ENCODE measurements at places on chromosomes 5 and 9.

DNA sequence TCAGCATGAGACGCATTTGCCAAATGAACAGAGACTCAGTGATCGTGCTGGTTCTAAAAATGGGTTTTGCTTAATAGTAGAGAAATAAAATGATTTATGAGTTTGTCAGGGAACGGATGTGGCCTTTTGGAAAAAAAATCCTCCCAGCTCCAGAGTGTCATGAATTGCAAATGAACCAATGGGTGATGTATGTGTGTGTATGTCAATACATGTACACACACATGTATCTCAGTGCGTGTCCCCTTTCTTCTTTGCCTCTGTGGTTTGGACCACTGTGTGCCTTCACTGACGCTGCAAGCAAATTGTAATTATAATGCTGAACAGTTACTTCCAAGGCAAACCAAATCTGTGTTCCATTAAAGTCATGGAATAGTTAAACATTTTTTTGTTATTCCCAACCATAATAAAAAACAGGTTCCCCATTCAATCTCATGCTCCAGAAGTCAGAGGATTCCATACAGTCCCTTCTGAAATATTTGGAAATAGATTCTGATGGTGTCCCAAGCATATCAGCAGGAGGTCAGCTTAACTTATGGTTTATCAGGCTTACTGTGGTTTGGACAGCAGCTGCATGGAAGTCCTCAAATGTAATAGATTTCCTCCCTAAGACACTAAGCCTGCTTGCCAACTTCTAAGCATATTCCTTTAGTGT is 630.5 kb downstream of the ACTL7B start:
- DNase-seq, result peak; percentile 70

GRCh38 chr5:4547547-4547946 is 592.6 kb upstream of the ADAMTS16 start:
- DNase-seq, result no peak

DNA sequence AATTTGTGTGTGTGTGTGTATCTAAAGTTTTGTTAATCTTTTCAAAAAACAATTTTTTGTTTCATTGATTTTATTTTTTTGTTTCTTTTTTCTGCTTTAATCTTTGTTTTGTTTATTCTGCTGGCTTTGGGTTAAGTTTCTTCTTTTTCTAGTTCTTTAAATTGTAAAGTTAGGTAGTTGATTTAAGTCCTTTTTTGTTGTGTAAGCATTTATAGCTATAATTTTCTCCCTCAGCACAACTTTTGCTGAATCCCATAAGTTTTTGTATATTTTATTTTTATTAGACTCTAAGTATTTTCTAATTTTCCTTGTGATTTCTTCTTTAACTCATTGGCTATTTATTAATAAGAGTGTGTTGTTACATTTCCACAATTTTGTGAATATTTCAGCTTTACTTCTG is 34.9 kb downstream of the GABRA6 start:
- DNase-seq, result no peak

DNA sequence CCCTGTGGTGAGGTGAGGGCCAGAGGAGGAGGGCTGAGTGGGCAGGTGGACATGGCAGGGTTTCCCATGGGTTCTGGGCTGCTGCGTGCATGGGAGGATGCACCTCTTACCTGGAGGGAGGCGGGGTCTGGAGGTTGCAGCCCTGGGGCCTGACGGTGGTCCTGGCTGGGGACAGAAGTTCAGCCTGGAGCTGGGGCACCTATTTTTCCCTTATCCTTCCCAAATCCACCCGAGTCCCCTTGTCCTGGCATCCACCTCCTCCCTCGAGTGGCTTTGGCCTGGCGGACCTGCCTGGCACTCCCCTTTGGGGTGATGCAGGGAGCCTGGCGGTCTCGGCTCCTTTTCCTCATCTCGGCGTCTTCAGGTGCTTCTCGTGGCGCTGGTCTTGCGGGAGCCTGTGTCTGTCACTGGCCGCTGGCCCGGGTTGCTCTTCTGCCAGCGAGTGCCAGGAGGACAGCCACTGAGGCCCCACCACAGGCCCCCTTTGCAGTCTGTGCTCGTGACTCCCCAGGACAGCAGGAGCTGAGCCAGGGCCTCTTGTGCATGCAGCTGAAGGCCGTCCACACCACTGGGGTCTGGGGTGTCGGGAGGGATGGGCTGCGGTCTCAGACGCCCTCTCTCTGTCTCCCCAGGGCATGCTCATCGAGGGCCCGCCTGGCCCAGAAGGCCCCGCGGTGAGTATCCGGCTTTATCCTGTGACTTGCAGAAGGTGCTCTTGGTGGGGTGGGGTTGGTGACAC is 96.4 kb downstream of the COL5A1 start:
- DNase-seq, result no peak

DNA sequence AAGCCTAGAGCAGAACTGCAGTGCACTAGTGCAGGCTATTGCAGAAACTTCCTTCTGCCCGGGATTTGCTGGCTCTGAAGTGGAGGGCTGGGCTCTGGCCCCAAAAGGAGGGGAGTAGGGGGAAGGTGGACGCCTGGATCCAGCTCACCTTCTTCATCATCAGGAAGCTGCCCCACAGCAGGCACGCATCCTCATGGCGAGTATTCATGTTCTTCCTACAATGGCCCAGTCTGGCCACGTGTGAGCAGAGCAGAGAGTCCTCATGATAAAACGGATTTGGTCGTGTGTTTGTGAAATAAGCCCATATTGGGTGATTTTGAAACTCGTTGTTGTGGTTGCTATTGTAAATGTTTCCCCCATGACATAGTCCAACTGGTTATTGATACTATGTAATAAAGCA is 8.2 kb upstream of the GLIPR2 start:
- DNase-seq, result no peak

DNA sequence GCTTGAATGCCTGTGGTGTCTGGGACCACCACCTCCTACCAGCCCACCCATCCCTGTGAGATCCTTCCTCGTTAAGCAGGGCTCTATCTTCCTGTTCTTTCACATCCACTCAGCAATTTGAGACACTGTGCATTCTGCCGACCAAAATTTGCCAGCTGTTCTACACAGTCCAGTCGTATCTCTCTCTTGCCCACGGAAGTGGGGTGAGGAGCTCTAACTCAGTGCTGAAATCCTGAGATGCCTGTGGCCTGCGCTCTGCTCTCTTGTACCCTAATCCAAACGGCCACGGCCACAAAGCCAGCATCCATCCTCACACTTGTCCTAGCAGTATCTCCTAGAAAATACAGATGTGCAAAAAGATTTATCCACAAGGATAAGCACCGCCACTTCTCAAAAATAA is 97.9 kb downstream of the MVB12B start:
- no peak for DNase-seq

DNA sequence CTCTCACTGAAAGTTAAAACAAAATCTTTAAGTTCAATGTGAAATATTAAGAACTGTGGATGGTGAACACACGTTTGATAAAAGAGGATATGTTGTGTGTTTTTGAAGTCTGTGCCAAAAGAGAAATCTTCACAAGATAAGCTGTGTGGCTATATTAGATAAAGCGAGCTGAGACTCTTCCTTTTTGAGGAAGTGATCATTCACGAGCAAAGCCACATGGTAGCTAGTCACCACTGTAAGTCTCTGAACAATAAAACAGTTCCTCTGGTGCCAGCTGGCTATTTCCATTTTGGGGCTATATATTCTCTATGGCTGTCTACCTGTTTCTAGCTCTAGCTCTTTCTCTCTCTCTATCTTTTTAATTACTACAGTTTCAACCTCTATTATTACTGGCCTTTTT is 1849.2 kb upstream of the C9orf72 start:
- no peak for DNase-seq

DNA sequence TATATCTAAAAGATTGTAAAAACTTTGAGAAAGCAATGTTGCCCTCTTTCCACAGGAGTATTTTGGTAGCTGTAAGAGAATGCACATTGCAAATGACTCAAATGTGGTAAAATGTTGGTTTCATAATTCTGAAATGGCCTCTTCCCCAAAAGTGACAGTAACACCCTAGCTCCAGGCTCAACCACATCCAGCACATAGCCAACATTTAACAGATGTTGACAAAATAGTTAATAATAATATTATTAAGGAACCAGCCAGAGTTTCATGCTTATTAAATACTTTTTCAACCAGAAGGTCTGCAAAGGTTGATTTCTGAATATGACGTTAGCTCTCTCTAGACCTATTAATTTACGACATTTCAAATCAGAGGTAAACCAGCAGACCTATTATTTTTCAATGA is 1.3 kb downstream of the ANXA1 start:
- DNase-seq, result peak; percentile 59

GRCh38 chr9:85377731-85378289 is 363.9 kb downstream of the AGTPBP1 start:
- peak; percentile 78 for DNase-seq

DNA sequence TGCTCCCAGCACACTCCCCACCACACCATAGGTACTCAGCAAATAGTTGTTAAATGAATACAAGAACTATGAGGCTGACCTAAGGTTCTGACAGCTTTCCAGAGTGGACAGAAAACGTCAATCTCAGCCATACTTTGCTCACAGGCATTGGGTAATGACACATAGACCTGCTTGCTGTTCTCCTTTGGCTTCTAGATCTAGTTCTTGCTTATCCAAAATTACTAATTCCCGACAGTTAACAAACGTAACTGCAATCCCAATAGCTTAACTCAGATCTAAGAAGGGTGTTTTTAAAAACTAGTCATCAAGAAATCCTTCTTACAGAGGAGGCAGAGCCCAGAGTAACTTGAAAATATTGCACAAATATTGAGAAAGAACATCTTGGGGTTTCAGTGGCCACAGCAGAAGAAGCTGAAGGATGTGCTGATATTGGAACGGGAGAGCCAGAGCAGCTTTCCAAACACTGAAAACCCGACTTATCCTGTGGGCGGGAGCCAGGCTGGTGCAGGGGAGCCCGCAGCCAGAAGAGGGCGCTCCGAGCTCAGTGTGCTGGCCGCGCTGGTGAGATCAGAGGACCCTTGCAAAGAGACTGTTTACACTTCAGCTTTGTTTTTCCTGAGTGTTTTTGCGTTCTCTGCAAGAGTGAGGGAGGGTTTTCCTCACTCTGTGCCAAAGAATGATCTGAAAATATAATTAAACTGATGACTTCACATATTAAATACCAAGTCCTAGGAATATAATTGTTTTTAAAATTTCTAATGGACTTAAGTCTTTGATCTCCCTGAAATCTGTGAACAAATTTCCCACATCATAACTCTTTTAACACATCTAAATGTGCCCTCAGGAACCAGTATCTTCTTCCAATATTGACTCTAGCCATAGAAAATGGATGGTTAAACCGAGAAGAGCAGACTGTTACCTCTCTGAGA is 30.3 kb downstream of the FGF1 start:
- peak; percentile 96 for DNase-seq

DNA sequence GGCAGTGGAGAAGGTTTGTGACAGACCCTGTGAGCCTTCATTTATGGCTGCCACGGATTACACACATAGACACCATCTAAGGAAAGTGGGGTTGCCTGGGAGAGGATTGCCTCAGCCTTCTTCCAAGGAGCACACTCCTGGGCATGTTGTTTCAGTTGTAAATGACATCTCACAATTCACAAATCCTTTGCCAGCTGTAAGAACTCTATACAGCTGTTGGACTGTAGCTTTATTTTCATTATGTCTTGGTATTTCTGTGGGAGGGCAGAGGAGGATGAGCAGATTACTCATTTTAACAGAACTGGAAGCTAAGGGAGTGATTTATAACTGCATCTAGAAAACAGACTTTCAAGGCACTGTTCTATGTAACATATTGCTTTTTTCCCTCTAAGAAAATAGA is 25.6 kb downstream of the MELK start:
- no peak for DNase-seq

- no peak for DNase-seq
Observed at GRCh38 chr9:107839371-107839770, 349.8 kb upstream of the KLF4 start.

- DNase-seq, result no peak
Observed at GRCh38 chr9:108445431-108446071, 410.2 kb downstream of the ACTL7B start.

DNA sequence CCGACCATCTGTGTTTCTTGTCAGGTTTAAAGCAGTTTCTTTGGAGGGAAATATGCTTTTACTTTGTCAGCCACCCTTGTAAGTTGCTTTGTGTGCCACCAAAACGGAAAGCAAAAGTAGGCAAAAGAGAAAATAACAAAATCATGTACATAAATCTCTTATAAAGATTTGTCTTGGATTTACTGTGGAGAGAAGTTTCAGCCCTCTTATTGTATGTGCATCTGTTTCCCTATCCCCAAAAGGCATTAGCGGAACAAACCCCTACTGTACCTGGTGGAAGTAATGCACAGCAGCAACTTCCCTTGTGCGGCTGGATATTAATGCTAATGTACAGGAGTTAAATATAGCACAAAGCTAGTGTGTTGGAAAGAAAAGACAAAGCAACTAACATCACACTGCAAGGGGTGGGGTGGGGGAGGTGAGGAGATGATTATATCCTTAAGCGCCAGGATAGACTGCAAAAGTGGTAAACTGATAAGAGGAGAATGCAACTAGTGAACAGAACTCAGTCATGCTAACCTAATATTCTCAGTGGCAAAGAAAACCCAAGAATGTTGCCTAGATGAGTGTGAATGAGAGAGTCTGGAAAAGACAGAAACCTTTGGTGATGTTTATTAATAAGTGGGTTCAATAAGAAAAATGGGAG is 396.5 kb upstream of the MEF2C start:
- no peak for DNase-seq

DNA sequence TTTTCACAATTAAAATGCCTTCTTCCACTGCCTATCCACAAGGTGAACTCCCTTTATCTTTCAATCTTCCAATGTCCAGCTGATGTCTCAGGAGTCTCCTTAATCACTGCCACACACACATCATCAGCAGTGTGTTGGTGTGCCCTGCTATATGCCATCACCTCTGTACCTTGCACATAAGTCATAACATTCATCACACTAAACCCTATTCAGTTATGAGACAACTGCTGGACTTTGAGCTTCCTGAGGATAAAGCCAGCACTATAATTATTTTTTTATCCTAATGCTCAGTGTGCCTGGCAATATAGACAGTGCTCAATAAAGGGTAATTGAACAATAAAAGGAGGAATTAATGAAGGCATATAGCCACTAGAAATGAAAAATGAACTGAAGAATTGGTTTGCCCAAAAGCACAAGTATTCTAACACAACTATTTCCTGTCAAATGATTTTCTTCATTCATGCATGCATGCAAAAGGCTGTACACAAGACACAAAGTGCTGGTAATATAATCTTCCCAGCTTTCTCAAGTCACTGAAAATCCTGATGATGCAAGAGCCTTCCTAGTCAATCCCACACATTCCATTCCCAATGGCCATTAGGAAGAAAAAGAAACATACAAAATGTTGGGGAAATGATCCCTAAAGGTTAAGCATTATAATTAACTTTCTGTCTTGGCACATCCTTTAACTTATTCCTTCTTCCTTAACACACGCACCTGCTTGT is 32.4 kb downstream of the LPAR1 start:
- DNase-seq, result no peak

DNA sequence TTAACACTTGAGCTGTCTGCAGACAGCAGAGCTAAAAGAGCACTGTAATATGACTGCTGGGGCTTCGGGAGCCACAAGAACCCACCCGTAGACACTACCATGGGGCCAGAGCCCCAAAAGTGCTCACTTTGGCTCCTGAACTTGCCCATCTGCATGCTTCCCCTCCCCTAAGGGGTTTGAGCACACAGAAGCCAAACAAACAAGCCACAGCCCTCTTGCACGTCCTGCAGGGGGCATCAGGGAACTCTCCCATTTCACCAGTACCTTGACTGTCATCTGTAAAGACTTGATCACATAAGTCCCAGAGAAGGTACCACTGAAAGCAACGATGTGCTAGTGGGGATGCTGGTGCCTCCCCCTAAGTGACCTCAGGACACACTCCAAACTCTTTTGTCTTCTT is 681.8 kb downstream of the SEMA5A start:
- DNase-seq, result no peak
